T-helper 2 cell (primary cell): ENCODE measurements at places on chromosomes 12 and 14.

- peak; percentile 83 for DNase-seq
Observed at GRCh38 chr12:133080026-133080367, 726 bp upstream of the ZNF140 start.

- no peak for DNase-seq
Observed at GRCh38 chr12:87157791-87158190, 871.4 kb downstream of the C12orf50 start.

GRCh38 chr12:4287325-4288211 is 14.0 kb downstream of the CCND2 start:
- DNase-seq = no peak

DNA sequence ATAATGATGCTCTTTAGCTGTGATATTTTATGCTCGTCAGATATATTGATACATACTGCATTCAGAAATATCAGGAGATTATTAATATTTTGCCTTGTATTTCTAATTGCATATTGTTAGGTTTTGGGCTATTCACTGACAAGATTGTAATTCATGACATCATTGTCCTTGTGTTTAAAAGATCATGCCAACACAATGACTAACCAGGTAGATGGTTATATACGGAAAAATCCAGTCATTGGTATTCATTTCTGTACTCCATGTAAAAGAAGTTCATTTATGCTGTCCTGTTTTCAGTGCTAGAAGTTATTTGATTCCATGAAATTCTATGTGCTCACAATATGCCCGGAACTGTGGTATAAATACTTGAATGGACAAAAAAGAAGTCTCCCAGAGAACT is 107.5 kb downstream of the KITLG start:
- no peak for DNase-seq

GRCh38 chr14:61326146-61326545 is 4.8 kb downstream of the PRKCH start:
- DNase-seq = peak; percentile 54

GRCh38 chr14:24095271-24096068 is 1.4 kb downstream of the PCK2 start:
- peak; percentile 49 for DNase-seq

DNA sequence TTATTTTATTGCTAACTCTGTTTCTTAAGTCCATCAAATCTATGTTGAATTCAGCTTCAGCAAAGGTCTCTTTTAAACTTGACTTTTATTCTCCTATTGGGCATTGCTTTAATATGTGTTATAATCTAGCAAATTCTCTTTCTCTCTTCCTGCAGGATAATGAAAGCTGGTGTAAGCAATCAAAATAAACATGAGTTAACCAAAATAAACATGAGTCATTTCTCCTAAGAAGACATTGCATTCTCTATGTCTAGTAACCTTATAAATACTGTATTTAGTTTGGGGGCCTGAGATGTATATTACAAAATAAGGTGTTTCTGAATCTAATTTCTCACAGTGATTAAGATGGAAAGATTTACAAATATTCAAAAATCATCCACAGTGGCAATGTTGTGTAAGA is 739.1 kb upstream of the ATXN7L3B start:
- DNase-seq = no peak

DNA sequence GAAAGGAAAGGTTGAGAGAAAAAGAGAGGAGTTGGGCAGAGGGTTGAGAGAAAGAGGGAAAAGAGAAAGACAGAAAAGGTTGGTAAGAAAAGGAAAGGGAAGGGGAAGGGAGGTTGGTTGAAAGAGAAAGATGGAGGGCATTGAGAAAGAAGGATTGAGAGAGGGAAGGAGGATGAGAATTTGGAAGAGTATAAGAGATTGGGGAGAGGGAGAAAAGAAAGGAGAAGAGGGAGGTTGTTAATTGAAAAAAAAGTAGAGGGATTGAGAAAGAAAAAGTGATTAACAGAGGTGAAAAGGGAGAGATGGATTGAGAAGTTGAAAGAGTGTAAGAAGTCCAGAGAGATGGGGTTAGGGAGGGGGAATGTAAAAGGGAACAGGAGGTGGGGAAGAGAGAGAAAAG is 21.5 kb upstream of the ERGIC2 start:
- DNase-seq = no peak

- no peak for DNase-seq
Observed at GRCh38 chr12:65355461-65355860, 77.0 kb downstream of the MSRB3 start.
